ENCODE measurements at places on chromosomes 5 and 9.

DNA sequence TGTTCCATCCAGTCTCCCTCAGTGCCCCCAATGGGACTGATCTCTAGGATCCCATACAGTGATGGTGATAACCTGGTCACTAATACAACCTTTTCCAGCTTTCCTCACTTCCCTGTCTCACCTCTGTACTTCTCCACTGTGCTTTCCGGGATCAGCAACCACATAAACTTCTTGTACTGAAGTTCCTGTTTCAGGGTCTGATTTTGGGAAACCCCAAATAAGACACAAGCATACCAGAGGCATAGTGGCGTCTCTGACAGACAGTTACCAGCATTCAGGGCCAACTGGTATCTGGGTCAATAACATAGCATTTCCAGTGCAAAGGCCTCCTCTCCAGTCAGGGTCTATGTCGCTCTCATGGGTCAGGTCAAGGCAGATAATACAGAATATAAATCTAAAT, 64.3 kb downstream of the GLDC start:
- DNase-seq = no peak

DNA sequence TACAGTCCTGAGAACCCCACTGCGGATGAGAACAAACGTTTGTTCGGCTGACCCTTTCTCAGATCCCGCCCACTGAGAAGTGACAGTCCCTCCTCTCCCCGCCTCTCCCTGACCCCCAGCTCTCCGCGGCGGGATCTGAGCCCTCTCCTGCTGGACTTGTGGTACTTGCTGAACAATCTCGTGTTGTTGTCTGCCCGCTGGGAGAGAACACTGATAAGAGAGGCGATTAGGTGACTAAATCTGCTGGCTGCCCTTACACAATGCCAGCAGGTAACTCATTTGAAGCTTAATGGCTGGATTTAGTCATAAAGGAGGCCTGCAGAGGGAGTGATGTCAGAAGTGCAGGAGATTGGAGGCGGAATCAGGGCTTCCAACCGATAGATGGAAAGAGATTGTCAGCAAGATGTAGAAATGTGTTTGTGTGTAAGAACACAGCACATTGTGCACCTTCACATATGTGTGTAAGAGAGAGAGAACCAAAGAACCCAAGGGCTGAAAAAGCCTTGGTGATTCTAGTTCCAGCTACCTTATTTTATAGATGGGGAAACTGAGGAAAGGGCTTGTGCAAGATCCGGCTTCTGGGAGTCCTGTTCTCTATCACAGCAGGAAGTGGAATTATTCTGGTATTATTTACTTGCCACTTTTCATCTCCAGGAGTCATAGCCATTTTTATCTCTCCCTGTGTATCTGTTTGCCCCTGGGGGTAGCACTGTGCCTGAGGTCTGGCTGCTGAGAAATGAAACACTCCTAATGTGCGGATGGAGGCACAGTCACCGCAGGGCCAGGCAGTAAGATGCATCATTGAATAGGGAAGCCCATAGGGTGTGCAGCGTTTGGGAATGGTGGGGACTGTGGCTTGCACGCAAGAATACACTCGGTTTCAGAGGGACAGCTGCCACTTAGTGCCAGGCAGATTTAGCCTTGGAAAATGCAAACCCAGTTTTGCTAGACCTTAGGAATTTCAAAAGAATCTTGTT, 203.7 kb upstream of the MSX2 start:
- no peak for DNase-seq

GRCh38 chr5:78819166-78819565, 165.9 kb downstream of the ARSB start:
- DNase-seq = no peak

DNA sequence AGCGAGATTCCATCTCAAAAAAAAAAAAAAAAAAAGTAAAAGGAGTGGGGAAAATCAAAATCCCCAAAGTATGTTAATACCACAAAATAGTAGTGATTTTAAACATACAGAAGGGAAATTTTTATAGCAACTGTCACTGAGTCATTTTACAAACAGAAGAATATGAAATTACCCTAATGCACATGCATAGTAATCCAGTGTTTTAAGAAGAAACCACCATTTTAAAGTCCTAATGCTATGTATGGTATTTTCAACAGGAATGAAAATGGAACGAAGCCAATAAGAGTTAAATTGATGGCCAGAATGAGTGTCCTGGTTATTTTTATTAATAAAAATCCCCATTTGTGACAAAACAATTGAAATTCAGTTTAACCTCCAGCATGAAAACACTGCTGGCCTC, 26.7 kb upstream of the NXNL2 start:
- DNase-seq = no peak

GRCh38 chr5:71629950-71630349, 42.8 kb downstream of the MCCC2 start:
- DNase-seq = no peak

DNA sequence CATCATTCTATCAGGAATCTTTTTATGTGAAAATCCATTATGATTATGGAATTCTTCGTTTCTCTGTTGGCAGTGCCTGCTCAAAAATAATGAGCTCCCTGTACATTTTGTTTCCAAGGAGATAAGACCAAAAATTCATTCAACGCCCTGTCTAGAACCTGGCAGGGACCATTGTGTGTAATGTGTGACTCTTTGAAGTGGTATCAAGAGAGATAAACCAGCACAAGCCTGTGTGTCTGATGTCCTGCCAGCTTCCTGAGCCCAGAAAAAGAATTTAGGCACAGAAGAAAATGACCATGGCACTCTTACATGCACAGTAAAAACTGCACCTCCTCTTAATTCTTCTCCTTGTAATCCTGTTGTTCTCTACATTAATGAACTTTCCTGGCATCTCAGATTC, 177.4 kb downstream of the SAXO1 start:
- DNase-seq = no peak
